ENCODE measurements at places on chromosomes 4 and X.
A peak's percentile ranks its signal among the peaks of the same experiment; 100 is the strongest.

DNA sequence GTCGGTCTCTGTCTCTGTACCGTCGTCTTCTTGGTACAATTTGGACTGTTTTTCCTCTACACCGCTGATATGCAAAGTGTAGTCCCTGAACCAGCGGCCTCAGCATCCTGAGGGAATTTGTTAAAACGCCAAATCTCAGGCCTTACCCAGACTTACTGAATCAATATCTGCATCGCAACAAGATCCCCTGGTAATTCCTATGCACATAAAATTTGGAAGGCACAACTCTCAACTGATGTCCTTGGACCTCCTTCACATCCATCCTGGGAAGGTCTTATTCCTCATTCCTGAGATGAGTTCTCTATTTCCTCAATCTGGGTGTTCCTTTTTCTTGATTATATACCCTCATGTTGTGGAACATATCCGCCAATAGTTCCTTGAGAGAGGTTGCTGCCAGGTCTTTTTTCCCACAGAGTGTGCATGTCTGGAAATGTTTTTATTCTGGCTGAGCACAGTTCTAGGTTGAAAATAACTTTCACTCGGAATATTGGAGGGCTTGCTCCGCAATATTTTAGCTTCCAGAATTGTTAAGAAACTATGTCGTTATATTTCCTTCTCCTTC, 738 bp upstream of the HPF1 start:
- DNase-seq, result no peak

DNA sequence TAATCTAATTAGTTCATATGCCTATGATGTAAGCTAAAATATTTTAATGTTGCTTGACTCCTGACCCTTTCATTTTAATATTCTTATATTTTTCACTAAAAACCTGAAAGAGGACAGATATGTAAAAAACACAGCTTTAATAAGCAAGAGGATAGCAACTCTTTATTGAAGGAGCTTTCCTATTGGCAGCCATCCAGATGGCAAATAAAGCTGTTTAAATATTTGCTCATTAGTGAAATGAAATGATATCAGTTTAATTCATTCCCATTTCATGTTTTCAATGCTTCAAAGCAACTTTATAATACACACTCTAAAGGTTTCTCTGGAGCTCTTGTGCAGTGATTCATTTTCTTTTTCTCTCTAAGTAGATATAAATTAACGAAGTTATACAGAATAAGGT, 473.4 kb downstream of the PCDH7 start:
- DNase-seq, result peak; percentile 26

- peak; percentile 68 for DNase-seq
These were observed 802.0 kb downstream of the RPA4 start for GRCh38 chrX:97685753-97686152.

- no peak for DNase-seq
These were observed 12.2 kb upstream of the TMPRSS11F start for GRCh38 chr4:68141852-68142251.

DNA sequence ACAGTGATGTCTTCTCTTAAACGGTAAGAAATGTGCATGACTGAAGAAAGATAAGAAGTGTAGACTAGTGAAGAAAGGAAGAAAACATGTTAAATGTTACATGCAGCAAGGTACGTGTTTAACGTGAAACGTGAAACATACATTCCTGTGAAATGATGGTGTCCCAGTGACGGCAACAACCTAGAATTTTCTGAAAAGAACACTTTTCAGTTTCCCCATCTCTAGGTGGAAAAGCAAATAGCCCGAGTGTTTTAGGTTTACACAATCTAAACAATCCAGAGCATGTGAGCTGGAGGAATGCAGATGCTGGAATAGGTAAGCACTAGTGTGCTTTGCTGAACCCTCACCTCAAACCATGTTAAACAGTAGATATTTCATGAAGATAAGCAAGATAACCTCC, 60.7 kb downstream of the CLNK start:
- DNase-seq, result no peak

GRCh38 chr4:39687014-39687413, 10.9 kb upstream of the UBE2K start:
- DNase-seq, result no peak
